ENCODE measurements at places on chromosomes 1 and 21.

DNA sequence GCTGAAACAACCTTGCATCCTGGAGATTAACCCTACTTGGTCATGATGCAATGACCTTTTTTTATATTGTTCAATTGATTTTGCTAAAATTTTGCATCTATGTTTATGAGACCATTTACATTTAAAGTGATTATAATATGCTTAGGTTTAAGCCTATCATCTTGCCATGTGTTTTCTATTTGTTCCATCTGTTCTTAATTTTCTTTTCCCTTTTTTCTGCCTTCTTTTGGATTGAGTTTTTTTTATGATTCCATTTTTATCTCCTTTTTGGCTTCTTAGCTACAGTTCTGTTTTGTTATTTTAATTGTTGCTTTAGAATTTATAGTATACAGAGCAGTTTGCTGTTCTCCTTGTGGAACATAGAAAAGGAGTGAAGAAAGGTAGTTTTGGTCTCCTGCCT is 385.1 kb upstream of the USP24 start:
- no peak for DNase-seq

GRCh38 chr1:36224537-36225282 is 467 bp downstream of the THRAP3 start:
- peak; percentile 75 for DNase-seq

DNA sequence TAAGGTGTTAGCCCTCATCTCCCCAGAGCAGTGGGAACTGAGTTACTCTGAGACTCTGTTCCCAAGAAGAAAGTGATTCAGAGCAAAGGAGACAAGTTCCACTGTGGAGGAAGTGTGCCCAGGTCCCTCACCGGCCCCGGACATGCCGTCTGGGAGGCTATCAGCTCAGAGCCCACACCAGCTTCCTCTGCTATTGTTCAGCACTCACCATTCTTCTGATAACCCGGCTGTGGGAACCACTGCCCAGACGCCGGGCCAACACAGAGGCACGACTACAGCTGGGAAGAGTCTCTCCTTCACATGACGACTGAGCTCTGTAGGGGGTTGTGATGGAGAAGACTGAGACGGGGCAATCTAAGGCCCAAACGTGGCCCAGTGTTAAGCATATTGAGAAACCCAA is 34.2 kb upstream of the GJA5 start:
- no peak for DNase-seq

- DNase-seq, result no peak
Measured at GRCh38 chr1:9630331-9631111, 21.0 kb upstream of the PIK3CD start.

DNA sequence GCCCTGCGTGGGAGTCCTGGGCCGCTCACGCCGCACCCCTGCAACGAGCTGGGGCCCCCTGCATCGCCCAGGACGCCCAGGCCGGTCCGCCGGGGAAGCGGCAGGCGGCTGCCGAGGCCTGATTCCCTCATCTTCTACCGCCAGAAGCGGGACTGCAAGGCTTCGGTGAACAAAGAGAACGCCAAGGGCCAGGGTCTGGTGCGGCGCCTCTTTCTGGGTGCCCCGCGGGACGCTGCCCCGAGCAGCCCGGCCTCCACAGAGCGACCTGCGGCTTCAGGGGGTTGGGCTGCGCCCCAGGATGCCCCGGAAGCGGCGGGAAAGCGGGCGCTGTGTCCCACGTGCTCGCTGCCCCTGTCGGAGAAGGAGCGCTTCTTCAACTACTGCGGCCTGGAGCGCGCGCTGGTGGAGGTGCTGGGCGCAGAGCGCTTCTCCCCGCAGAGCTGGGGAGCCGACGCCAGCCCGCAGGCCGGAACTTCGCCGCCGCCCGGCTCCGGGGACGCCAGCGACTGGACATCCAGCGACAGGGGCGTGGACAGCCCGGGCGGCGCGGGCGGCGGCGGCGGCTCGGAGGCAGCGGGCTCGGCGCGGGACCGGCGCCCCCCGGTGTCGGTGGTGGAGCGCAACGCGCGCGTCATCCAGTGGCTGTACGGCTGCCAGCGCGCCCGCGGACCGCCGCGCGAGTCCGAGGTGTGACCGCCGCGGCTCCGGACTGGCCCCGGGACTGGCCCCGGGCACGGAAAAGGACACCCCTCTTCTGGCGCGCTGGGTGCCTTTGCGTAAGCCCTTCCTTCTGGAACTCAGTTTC is 2.7 kb downstream of the FAM110D start:
- peak; percentile 50 for DNase-seq

DNA sequence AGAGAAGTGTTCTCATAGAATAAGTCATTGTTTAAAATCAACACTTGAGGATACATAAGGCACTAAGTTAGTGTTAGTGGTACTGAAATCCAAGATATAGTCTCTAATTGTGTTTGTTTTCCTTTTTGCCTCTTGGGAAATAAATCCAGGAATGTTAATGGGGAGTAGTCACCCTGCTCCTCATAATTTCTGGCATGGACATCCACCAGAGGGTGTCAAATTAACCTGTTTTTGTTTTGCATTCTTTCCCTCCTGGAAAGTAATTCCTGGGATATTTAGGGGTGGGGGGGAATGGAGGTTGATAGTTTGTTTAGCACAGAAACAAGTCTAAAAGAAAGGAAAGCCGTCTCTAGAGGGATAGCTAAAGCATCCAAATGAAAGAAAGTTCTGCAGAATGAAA is 87.8 kb upstream of the MAP1LC3C start:
- DNase-seq, result no peak

GRCh38 chr1:204092632-204093420 is 19.9 kb downstream of the SOX13 start:
- DNase-seq, result no peak

GRCh38 chr1:99292886-99293285 is 28.6 kb downstream of the PLPPR4 start:
- DNase-seq, result no peak

GRCh38 chr1:204313675-204314074 is 46.1 kb downstream of the PLEKHA6 start:
- DNase-seq, result no peak

GRCh38 chr1:38297842-38298241 is 251.2 kb upstream of the POU3F1 start:
- no peak for DNase-seq

- DNase-seq, result no peak
Measured at GRCh38 chr1:166918088-166918955, 42.3 kb upstream of the TADA1 start.

GRCh38 chr1:233086961-233087881 is 136.8 kb downstream of the NTPCR start:
- no peak for DNase-seq

DNA sequence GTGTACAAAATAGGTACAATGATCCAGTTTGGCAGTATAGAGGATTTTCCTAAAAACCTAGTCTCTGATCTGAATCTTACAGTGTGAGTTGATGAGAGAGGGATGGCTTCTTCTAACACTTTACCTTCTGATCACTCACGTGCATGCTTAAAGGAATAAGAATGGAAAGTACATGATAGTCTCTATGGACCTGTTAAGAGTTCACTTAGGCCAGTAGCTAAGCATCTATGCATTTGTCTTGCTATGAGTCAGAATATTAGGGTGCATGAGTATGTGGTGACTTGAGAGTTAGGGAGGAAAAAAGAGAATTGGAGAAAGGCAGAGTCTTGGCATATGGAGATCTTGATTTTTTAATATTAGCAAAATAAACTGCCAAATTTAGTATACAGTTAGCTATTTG is 206.3 kb downstream of the COL11A1 start:
- no peak for DNase-seq

DNA sequence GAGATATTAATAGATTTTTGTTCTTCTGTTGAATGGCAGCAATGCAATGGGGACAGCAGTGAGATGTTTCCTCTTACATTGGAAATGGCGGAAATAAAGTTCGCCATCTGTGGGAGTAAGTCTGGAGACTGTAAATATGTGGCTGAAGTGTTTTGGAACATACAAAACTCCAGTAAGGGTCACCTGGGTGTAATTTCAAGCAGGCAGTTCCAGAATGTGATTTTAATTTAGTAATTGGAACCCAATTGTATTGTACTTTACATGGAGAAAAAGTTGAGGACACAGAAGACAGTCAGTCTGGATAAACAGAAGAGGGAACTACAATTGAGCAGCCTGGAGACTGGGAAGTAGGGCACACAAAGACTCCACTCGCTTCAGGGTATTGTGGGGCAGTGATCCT is 108.6 kb downstream of the NTMT2 start:
- no peak for DNase-seq

GRCh38 chr1:207397525-207397926 is 56.6 kb upstream of the CR2 start:
- no peak for DNase-seq

DNA sequence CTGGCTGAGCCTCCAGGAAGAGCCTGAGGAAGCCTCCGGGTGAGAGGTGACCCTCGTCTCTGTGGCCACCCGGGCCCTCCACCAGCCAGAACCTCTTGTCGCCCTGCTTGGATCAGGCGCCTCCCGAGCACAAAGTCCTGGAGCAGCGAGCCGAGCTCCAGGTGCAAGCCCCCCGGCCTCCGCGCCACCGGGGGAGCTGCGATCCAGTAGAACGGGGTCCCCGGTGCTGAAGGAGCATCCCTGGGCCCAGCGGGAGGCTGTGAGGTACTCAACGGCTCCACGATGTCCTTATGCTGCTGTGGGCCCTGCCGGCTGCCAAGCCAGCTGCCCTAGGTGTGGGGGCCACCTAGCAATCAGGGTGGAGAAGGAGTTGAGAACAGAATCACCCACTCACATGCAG is 102.8 kb downstream of the PRDM16 start:
- no peak for DNase-seq

GRCh38 chr1:162349635-162350330 is 26.9 kb downstream of the SPATA46 start:
- DNase-seq, result no peak

GRCh38 chr1:202069662-202070061 is 53.1 kb upstream of the GPR37L1 start:
- no peak for DNase-seq

GRCh38 chr1:31688233-31688918 is 15.4 kb downstream of the COL16A1 start:
- no peak for DNase-seq

DNA sequence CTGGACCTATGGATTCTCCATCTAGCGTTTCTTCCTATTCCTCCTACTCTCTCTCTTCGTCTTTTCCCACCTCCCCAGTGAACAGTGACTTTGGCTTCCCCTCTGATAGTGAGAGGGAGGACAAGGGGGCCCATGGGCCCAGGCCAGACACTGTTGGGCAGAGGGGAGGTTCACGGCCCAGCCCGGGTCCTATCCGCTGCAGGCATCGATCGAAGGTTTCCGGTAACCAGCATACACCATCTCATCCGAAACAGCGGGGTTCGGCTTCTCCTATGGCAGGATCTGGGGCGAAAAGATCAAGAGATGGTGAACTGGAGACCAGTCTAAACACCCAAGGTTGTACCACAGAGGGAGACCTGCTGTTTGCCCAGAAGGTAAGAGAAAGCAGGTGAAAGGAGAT is 906 bp downstream of the CIART start:
- DNase-seq, result no peak

DNA sequence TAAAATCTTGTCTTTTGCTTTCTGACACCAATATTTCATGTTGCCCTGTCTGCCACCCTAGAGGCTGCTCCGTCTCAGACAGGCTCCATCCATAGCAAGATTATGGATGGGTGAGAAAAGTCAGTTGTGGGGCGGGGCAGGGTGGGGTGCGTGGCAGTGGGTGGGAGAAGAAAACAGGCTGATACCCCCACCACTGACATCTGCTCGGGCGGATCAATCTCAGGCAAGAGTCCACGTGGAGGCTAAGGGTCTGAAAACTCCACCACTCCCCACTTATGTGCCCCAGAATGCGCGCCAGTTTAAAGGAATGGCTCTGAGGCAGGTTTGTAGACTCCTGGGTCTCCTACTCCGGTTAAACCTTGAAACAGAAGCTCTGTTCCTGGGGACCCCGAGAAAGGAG is 101.5 kb downstream of the HLCS start:
- DNase-seq, result no peak

GRCh38 chr1:44673675-44674112 is 587 bp downstream of the TMEM53 start:
- DNase-seq, result no peak

- no peak for DNase-seq
Measured at GRCh38 chr1:60977661-60978060, 104.7 kb upstream of the NFIA start.

GRCh38 chr1:40338745-40339419 is 21.8 kb upstream of the COL9A2 start:
- DNase-seq, result peak; percentile 66

GRCh38 chr1:175862408-175862807 is 119.0 kb upstream of the TNR start:
- no peak for DNase-seq

DNA sequence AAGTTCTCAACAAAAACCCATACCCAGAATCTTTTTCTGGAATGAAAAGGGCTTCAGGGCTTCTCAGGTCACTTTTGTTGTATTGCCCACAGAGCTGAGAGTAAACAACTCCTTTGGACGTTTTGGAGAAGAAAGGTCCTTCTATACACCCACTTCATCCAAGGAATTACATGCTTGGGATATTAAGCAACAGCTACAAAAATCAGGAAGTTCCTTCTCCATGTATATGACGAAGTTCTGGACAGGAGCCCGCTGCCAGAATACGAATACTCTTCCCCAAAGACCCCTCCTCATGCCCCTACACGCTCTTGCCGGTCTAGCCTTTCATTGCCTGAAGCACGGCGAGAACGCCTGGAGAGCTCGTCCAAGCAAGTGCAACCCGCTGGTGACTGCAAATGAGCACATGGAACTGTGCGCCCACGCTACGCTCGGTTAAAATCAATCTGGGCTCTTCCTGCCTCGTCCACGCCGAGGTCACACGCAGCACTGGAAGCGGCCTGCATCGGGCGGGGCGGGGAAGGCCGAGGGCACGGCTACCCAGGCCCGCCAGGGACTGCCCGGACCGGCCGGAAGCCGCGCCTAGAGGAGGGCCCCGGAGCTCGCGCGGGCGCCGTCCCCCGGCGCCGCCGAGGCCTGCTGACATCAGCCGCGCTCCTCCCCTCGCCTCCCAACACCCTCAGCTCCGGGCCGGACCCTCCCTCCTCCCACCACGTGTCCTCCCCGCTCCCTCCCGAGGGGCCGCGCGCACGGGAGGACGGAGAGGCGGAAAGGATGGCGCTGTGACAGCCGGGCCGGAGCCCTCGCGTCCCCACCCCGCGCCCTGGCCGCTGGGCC is at the start of gene POGK:
Gene POGK, plus strand, starts transcription at position 710 of the 834 bp plus-strand sequence. CDS start 1,482 bp downstream, outside the sequence.
- peak; percentile 85 for DNase-seq

- no peak for DNase-seq
Measured at GRCh38 chr1:157993147-157993917, at the start of gene KIRREL1. TSS of gene KIRREL1 (plus strand) at chr1:157993645. CDS start at chr1:157993677, 32 bp downstream.

- no peak for DNase-seq
Measured at GRCh38 chr1:85344256-85344694, 67.8 kb upstream of the BCL10 start.

- DNase-seq, result no peak
Measured at GRCh38 chr1:158075078-158075477, 81.6 kb downstream of the KIRREL1 start.

- no peak for DNase-seq
Measured at GRCh38 chr1:20476265-20477038, 9.6 kb downstream of the CAMK2N1 start.

DNA sequence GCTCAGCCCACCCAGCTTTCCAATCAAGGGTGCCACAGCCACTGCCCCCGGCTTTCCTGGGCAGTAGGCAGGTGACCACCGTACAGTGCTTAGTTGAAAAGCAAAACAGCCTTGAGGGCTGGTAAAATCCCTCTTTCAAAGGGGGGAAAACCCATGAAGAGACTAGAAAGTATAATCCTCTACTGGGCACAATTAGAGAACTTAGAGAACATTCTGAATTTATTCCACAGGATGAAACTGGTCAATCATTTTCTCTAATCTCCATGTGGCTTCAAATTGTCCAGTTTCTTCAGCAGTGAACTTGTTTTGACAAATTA is 15.3 kb upstream of the LRRC47 start:
- DNase-seq, result no peak
